Daoy (cell line): ENCODE measurements at places on chromosomes 3 and 15.

DNA sequence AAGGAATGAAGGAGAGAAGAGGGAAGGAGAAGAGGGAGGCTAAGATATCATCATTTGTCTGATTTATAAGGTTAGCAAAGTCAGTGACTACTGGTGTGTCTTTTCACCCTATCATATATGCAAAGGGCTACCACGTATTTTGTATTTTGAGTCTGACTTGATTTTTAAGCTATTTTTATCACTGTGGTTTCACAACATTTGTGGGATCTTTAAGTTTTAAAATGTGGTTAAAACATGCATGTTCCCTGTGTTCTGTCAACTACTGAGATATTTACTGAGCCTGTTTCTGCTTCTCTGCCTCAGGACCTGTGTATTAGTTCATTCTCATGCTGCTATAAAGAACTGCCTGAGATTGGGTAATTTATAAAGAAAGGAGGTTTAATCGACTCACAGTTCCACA is 22.5 kb upstream of the SPTSSB start:
- DNase-seq, result no peak

DNA sequence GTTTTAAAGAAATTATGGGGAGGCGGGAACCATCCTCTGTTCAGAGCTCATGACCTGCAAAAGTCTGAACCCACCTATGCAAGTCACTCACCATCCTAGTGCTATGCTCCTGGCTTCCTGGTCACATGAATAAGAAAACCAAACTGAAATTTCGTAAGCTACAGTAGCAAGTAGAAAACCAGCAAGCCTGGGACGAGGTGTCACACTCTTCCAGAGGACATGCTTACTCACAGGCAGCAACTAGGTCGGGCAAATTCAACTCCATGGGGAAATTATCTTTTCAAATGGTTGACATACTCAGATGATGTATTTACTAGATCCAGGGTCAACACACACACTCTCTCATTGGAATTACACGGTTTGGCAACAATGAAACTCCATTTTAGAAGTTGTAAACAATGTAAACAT is 31.3 kb downstream of the LDHAL6B start:
- no peak for DNase-seq

DNA sequence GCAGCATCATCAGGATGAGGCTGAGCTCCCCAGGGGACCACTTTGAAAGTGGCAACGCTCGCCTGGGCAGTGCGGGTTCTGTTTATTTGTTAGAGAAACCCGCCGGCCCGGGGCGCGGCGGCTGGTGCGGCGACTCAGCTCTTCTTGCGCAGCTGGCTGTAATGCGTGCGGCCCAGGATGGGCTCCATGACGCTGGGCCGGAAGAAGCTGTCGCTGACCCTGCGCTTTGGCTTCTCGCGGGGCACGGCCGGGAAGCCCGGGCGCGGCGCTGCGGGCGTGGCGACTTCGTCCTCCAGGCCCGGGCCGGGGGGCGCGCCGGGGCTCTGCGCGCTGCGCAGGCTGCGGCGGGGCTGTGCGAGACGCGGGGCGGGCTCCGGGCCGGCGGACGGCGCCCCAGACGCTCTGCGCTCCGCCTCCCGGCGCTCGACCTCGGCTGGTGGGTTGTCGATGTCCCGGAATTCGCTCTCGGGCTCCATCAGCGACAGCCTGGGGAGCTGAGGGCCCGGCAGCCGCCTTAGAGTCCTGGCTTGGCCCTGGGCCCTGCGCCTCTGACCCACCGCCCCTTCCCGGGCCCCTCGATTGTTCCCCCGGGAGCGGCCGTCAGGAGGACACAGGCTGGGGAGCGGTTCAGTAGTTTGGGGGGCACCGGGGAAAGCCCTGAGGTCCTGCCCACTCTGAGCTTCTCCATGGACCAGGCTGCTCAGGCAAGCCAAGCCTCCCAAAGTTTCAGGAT is 10.3 kb upstream of the KIF7 start:
- peak; percentile 63 for DNase-seq

- DNase-seq, result no peak
Observed at GRCh38 chr3:192651836-192652512, 75.4 kb downstream of the FGF12 start.

GRCh38 chr3:195905970-195906864 is 2.1 kb downstream of the TNK2 start:
- DNase-seq, result no peak

DNA sequence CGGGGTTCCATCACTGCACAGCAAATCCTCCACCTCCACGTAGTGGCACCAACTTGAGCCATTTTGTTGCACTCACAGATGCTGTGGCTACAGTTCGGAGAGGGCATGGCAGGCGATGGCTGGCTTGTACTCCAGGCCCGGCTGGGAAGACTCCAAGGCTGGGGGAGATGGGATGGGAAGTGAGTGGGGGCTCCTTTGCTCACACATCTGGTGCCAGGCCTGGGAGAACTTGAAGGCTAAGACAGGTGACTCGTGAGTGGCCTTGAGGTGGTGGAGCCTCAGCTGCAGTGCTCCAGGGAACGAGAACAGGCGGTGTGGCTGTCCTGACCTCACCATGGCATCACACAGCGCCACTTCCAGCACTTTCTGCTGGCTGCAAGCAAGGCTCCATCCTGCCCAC is 87.9 kb downstream of the PLXNA1 start:
- DNase-seq, result no peak

DNA sequence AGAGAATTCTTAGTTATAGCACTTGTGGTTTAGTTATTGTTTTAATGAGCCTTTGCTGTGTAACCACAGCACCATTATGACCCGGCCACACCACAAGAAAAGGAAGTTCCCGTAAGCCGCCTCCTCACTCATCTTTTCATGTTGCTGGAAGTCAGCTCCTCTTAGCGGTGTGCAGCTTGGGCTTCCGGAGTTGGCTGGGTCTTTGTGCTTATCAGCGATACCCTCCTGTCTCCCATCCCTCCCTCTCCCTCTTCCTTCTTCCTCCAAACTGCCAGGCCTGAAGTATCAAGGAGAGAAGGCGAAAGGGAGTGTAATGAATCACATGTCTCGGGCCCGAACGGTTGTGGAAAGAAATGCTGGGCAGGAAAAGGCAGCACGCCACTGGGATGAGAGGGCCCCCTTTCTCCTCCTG is 353.5 kb downstream of the MCTP2 start:
- DNase-seq, result peak; percentile 85

DNA sequence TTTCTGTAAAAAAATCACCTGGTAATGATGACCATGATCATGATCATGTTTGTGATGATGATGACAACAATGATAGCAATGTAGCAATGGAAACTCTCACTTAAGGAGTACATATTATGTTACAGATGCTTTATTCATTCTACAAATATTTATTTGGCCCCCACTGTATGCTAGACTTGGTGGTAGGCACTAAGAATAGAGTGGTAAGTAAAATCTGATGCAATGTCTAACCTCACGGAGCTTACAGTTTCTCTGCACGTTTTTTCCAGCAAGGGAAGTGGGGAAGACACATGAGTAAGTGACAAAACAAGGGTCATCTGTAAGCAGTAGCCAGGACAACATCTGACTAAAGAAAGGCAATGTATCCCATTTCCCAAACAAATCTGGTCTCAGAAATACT is 199.4 kb upstream of the MRPL3 start:
- no peak for DNase-seq

- DNase-seq, result no peak
Observed at GRCh38 chr3:117842086-117842485, 1132.5 kb downstream of the TUSC7 start.

DNA sequence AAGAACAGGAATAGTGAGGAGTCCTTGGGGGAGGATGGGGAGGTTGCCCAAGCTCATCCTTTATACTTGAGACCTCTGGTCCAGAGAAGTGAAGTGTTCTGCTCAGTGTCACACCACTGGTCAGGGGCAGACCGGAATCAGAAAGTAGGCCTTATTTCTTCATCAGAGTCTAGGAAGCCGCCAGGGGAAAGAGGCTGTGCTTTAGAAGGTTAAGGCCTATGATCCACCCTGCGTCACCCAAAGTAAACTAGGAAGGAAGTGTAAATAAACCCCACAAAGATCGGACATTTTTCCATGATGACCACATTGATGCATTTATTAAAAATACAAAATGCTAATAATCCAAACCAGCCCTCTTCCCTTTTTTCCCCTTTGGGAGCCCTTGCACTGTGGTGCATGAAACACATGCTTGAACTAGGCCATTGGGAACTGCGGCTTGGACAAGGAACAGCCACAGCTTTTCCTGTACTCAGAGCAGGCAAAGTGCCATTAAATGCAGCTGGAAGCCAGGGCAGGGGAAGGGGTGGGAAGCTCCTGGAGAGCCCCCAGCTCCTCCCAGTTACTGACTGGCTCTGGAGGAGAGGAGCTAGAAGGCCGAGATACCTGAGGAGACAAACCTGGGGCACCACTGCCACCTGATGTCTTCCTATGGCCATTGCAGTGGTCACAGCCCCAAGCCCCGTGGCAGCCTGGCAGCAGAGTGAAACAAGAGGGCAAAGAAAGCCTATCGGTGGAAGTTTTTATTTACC is 37.0 kb downstream of the CDC25A start:
- peak; percentile 82 for DNase-seq

- DNase-seq, result peak; percentile 37
Observed at GRCh38 chr15:89400116-89400781, 65.6 kb upstream of the POLG start.
